Stimulated activated CD8-positive, alpha-beta memory T cell treated with anti-CD3 and anti-CD28 coated beads, Interleukin-7, amount 100 ng/mL, for 4 hours (primary cell): ENCODE measurements at places on chromosomes 3 and 15.

DNA sequence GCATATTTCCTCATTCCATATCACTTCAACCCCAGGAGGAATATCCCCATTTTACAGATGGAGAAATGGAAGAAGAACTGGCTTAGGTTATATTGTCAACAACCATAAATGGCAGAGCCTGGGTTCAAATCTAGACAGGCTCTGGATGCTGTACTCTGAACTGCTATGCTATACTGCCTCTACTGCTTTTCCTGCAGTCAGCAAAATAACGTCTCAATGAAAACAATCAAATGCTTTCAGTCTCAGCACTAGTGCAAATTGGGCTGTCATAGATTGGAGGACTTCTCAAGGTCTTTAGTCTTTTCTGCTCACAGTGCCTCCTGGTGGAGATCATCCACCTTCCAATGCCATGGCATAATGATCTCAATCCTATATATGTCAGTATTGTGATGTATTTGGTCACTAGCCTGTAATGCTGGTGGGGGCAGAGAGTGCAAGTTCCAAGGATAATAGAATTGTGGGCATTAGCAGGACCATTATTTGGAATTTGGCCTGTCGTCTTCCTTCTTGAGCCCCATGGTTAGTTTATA, 285.0 kb downstream of the CLSTN2 start:
- no peak for DNase-seq

- no peak for DNase-seq
Measured at GRCh38 chr3:40071683-40072238, 237.7 kb upstream of the EIF1B start.

- no peak for DNase-seq
Measured at GRCh38 chr15:51889486-51889885, 60.0 kb downstream of the TMOD3 start.

GRCh38 chr3:100151024-100151707, 36.9 kb upstream of the FILIP1L start:
- DNase-seq = no peak
